NCI-H2227 treated with DMSO at 0.1 percent for 48 hours (cell line): ENCODE measurements at places on chromosomes 5 and 9.

GRCh38 chr9:89413963-89414638, 83.8 kb downstream of the SEMA4D start:
- DNase-seq: no peak

GRCh38 chr5:28301712-28302111, 1263.3 kb upstream of the CDH9 start:
- no peak for DNase-seq

- peak; percentile 75 for DNase-seq
Observed at GRCh38 chr9:135329571-135330306, 149.8 kb upstream of the PPP1R26 start.

DNA sequence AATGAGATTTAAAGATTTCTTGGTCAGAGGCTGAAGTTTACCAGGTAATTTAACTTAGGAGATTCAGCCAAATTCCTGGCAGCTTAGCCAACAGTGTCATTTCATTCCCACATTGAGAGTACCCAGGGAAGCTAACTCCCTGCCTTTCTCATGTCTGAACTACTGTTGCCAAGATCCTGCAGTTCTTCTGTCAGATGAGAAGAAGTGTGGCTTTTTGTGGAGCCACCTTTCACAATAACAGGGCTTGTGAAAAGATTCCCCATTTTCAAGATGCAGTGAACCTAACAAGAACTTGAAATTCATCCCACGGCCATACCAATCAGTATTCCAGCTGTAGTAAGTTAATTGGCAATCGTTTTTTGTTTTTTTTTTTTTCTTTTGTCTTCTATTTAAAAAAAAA, 176.4 kb downstream of the XRCC4 start:
- DNase-seq: no peak

GRCh38 chr9:73996844-73997243, 500.3 kb upstream of the RORB start:
- DNase-seq: no peak

DNA sequence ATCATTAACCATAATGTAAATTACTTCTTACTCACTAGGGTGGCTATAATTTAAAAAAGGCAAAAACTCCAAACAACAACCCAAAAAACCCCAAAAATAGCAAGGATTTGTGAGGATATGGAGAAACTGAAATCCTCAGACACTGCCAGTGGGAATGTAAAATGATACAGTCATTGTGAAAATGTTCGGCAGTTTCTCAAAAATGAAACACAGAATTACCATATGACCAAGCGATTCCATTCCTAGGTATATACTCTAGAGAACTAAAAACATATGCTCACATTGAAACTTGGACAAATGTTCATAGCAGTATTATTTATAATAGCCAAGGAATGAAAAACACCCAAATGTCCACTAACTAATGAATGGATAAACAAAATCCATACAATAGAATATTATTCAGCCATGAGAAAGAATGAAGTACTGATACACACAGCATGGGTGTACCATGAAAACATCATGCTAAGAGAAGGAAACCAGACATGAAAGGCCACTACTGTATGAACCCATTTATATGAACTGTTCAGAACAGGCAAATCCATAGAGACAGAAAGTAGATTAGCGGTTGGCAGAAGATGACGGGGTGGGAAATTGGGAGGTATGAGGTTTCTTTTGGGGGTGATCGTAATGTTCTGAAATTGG, 119.1 kb downstream of the MAPKAP1 start:
- DNase-seq: no peak

- no peak for DNase-seq
Observed at GRCh38 chr5:163502521-163502920, 2.9 kb upstream of the MAT2B start.

DNA sequence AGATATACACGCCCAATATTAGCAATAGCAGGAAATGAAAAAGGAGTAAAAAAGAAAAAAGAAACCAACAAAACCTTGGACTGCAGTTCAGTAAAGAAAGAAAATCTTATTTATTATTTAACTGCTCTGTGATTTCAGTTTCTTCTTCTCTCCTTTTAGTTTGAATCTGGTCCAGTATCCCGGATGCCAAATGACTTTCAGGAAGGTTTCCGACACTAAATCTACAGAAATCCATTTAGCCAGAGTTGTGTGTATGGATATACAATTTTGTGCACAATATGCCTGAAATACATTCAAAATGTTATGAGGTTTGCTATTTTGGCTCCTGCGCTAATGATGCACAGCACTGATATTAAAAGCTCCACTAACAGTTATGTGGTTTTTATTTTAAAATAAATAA, 64.5 kb downstream of the FBXL7 start:
- no peak for DNase-seq

- DNase-seq: no peak
Observed at GRCh38 chr9:129664746-129665388, 580 bp upstream of the PRRX2 start.

- no peak for DNase-seq
Observed at GRCh38 chr5:174601946-174602345, 122.4 kb upstream of the MSX2 start.

GRCh38 chr9:118961857-118962256, 407.4 kb downstream of the BRINP1 start:
- DNase-seq: no peak

- no peak for DNase-seq
Observed at GRCh38 chr9:38650564-38650963, 30.2 kb upstream of the ANKRD18A start.

DNA sequence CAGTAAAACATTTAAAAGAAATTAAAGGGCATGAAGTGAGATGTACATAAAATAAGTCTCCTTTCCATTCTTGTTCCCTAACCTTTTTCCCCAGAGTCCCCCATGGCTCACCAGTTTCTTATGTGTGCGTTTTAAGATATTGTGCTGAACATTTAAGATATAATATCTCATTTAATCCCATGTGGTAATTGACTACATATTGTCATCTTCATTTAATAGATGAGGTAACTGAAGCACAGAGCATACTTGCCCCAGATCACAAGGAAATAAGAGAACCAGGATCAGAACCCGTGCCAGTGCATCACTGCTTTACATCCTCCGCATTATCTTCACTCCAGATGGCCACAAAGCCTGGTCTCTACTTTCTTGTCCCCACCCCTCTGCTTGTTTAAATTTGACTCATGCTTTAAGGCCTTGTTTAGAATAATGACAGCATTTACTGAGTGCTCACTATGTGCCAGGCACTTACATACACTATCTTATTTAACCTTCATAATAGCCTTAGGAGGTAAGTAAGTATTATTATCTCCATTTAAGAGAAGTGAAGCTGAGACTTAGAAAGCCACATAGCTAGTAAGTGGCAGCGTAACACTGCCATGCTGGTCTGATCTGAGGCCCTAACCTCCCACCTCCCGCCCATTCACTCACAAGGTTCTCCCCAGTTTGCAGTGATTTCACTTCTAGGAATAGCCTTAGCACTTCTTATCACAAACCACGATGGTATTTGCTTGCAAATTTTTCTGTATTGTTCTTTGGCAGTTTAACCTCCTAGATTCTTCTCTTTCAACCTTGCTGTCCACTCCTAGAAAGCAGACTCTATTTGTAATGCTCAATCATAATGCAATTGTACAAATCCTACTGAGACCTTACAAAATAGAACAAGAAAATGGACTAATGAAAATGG, 78.4 kb upstream of the IL6ST start:
- DNase-seq: no peak

DNA sequence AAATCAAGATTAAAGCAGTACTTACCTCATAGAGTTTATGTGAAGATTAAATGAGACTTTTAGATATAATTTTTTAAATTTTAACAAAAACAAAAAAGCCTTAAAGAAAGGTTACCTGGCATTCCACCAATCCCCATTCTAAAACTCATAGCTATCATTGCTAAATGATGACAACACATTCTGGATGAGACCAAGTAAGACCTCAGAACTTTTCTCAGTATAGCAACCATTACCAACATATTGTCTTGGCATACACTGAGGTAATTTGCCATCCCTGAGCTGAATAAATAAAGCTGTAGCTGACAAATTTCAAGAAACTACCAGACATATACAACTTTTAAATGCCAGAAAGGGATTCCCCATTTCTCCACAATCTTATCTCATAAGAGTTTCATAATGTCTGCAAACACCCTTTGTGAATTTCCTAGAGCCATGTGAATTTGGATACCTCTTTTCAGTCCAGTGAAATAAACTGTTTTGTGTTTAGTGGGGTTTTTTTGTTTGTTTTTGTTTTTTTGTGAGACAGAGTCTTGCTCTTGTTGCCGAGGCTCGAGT, 29.5 kb downstream of the RANBP3L start:
- DNase-seq: no peak

DNA sequence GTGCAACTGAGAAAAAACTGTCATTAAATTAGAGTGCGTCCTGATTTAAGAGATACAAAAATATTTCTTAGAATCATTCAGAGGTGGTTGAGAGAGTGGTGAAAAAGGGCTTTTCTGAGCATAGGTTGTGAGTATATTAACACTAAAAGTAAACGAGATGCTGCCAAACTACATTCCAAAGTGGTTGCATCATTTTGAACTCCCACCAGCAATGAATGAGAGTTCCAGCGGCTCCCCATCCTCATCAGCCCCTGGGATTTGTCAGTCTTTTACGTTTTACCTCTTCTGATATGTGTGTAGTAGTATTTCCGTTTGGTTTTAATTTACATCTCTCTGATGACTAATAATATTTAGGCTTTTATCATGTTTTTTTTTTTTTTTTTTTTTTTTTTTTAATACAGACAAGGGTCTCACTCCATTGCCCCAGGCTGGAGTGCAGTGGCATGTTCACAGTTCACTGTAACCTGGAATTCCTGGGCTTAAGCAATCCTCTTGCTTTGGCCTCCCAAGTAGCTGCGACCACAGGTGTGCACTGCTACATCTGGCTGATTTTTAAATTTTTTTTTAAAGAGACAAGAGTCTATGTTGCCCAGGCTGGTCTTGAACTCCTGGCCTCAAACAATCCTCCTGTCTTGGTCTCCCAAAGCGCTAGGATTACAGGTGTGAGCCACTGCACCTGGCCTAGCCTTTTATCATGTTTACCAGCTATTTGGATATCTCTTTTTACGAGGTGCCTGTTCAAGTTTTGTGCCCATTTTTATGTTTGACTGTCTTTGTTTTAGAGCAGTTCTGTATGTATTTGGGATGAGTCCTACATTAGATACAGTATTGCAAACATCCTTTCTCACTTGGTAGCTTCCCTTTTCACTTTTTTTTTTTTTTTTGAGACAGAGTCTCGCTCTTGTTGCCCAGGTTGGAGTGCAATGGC, 17.0 kb downstream of the PRRT1B start:
- no peak for DNase-seq

GRCh38 chr5:127555826-127556225, 38.4 kb downstream of the PRRC1 start:
- no peak for DNase-seq

DNA sequence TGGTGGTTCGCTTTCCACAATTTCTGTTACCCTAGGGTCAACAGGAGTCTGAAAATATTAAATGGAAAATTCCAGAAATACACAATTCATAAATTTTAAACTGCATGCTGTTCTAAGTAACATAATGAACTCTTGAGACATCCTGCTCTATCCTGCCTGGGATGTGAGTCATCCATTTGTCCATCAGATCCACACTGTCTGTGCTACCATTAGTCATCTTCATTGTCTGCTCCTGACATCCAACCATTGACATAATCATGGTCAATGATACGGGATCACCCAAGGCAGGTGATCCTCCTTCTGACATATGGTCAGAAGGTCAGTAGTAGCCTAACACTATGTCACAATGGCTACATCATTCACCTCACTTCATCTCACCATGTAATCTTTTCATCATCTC, 276.7 kb upstream of the KIF2A start:
- DNase-seq: no peak

DNA sequence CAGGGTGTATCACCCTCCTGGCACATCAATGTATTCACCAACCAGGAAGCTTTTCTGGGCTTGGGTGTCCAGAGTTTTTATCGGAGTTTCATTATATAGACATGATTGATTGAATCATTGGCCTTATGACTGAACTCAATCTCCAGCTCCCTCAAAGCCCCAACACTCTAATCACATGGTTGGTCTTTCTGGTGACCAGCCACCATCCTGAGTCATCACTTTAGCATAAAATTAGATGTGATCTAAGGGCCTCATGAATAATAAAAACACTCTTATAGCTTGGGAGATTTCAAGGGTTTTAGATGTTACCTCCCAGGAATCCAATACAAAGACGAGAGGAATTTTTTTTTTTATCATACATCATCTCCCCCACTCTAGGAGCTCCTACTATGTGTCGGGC, 7.7 kb upstream of the PBX3 start:
- DNase-seq: no peak

DNA sequence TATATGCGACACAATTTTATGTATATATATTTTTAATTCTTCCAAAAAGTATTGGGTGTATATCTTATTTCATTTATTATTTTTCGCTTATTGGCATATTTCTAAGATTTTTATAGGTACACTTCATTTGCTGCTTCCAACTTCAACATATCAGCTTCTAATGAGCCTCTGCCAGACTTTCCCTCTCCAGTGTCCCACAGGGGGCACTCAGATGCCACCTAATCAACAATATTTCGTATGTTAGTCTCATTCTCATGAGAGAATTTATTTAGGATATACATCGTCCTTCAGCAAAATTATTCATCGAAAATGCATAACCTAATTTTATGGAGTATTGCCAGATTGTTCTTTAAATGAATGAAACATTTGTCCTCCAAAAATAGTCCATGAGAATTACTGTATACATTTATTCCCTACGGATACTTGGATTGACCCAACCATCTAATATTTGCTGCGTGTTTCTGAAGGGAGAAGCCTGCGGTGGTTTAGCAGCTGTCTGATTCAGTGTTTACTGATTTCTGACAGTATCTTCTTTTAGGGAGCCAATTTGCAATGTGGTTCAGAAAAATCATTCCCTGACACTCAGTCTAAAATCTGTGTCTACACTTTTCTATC, 100.6 kb upstream of the SELENOP start:
- DNase-seq: no peak

- DNase-seq: no peak
Observed at GRCh38 chr5:136308212-136308795, 57.0 kb downstream of the TRPC7 start.

GRCh38 chr9:96522366-96522765, 72.4 kb downstream of the HABP4 start:
- no peak for DNase-seq

DNA sequence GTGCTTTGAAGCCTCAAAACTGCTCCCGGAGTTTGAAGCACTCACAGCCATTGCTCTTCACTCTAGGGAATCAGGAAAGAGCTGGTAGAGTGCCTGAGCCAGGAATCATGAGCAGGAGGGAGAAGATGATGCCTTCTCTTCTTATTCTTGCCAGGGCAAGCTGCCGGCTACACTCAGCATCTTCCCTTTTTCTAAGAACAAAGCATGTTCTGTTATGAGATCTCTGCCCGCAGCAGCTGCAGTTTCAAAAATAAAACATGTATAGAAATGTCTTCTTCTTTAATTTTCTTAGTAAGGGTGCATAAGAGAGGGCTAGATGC, 57.9 kb upstream of the RICTOR start:
- DNase-seq: no peak

- no peak for DNase-seq
Observed at GRCh38 chr5:152113401-152113800, 188.8 kb upstream of the GLRA1 start.

- DNase-seq: no peak
Observed at GRCh38 chr5:177399997-177400868, at the start of gene PFN3. TSS of gene PFN3 (minus strand) at chr5:177400661. CDS start at chr5:177400576, 85 bp downstream.

- no peak for DNase-seq
Observed at GRCh38 chr5:80482578-80482977, 5.3 kb upstream of the FAM151B start.

- no peak for DNase-seq
Observed at GRCh38 chr5:102031711-102032110, 264.4 kb downstream of the SLCO4C1 start.
